ENCODE measurements at places on chromosomes 4 and X.

DNA sequence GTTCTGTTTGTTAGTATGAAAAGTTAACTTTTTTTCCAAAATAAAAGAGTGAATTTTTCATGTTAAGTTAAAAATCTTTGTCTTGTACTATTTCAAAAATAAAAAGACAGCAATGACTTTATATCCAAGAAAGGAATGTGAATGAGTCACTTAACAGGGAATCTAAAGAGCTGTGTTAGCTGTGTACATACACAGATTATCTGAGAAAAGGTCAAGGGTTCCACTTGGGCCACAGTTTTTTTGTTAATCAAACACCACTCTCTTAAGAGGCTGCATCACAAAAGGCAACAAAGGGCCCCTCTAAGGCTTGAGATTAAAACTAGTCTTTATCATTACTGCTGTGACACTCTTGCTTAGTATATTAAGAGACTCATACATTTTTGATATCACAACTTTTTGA is 82.1 kb downstream of the FIP1L1 start:
- DNase-seq, result no peak

DNA sequence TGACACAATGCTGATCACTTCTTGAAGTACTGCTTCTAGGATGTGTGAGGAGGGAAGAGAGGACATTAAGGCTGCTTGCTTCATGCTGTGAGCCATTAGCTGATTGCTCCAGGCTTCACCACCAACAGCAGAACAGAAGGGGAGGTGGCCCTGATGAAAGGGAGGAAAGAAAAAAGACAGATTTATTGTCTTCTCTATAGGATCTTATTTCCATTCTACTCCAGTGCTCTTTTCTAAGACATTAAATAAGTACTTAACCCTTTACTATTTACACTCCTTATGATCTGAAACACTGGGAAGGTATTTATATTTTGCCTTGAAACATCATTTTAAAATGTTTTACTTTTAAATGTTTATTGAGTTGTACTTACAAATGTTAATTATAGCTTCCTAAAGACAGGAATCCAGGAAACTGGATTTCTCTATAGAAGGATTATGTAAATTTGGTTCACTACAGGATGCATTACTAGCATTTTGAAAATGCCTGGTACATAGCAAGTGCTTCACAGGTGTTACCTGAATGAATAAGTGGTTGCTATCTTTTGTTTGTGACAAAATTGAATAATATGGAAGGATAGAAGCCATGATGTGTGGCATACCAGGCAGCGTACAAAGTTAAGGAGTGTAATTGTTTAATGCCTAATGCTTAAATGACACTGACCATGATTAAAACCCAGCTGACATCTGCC is 680.9 kb upstream of the ATOH1 start:
- DNase-seq, result no peak

DNA sequence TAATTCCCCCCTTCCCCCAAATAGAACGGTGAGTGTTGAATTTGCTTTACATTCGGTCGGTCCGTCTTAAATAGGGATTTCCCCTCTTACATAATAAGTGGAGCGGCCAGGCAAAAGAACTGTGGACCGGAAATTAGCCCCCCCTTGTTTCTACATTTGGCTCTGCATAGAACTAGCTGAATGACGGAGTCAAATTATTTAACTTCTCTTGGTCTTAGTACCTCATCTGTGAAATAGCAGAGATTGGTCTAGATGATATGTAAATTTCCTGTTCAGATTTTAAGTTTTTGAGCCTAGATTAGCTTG is 1.3 kb downstream of the SPATA18 start:
- DNase-seq, result no peak

- no peak for DNase-seq
Observed at GRCh38 chr4:86261636-86262035, 98.2 kb downstream of the MAPK10 start.

DNA sequence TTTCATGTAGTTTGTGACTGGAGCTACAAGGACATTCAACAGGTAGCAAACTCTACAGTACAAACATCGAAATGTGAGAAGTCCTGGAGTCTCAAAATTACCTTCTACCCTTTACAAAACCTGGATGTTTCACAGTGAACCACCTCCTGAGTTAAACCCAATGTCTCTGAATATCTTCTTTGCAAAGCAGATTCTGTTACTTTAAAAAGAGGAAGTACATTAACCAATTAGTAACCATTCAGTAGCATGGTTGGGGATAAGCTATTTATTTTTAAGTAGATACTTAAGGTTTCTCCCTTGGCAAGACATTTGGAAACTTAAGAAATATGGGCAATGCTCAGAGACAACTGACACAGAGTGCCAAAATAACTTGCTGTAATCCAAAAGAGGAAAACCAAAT is 371.9 kb upstream of the NWD2 start:
- no peak for DNase-seq

DNA sequence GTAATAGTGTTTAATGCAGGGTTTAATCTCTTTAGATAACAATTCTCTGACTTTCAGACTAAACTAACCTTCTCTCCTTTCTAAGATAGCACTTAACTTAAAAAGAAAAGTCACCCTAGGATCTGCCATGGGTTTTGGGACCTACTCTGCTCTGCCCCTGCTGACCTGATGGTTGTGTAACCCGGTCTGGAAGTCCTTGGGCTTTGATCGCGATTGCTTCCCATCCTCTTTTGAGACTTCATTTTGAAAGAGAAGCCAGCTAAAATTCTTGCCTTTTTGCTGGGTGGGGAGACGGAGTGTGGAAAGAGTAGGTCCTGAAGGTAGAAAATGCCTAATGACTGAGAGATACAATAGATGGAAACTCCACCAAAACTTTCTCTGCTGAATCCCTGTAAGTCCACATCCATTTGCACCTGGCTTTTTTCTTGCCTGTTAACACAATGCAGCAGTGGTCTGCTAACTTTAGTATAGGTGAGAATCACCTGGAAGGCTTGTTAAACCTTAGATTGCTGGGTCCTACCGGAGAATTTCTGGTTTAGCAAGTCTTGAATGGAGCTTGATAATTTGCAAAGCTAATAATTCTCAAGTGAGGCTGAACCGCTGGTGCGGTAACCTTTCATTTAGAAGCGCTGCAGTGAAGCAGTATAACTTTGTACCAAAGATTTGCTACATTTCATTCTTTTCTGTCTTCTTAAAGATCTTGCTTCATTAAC is 45.6 kb upstream of the CCSER1 start:
- DNase-seq, result no peak

- DNase-seq, result no peak
Observed at GRCh38 chr4:48361012-48361400, 19.7 kb downstream of the SLAIN2 start.

DNA sequence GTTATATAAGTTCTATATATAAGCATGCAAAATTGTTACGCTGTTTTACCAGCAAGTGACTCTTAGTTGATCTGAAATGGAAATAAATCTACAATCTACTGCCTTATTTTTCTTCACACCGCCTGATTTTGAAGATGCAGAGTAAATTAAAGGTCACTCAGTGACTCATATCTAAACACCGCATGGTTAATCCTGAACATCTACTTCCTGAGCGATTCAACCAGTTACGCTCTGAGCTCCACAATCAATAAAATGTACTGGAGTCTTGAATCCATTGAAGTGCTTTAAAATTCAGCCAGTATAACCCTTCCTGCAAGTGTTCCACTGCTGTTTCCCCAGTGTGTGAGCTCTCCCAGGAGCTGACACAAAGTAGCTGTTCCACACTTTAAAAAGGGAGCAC is 192.8 kb downstream of the SLC7A11 start:
- no peak for DNase-seq

DNA sequence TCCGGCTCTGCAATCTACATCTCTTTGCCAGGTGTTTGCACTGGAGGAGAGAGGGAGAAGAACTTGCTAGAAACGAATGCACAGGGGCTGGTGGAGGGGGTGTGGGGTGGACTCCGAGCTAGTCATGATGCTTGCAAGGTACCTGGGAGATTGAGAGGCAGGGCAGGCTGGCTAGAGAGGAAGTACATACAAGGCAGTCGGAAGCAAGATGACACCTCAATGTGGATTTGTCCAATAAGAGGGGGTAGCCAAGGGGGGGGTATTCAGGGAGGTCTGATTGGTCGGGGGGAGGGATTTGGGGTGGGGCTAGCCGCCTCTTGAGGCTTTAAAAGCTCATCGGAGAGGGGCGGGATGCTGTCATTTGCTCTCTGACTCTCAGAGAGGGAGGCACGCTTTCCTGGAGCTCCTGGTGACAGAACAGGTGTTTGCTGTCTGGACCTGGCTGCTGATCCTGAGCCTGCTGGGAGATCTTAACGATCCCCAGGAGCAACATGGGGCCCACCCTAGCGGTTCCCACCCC is at the start of gene GPR50:
GPR50 (plus strand) TSS at position 354 of the 520 bp plus-strand sequence; CDS start at position 492, 138 bp downstream.
- no peak for DNase-seq

DNA sequence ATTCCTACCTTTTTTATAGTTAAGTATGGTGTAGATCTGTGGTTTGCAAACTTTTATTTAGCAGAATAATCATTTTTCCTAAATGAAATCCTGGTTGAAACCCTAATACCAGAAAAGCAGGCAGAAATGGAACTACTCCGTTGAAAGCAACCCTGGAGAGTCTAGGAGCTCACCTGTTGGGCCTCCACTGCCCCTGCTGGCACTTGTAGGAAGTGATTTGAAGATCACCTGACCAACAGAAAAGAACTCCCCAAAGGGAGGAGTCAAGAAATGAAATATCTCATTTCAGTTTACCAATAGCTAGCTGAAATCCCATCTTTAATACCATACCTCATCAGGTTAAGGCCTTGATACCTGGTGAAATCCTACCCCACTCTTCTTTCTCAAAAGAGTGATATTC is 277.1 kb downstream of the KLHL13 start:
- DNase-seq, result no peak

GRCh38 chrX:153327561-153327960 is 6.0 kb upstream of the PNMA6F start:
- DNase-seq, result no peak

GRCh38 chrX:34813618-34814017 is 129.0 kb upstream of the FAM47B start:
- DNase-seq, result no peak

- DNase-seq, result no peak
Observed at GRCh38 chrX:155613927-155614559, 1.3 kb upstream of the TMLHE start.

DNA sequence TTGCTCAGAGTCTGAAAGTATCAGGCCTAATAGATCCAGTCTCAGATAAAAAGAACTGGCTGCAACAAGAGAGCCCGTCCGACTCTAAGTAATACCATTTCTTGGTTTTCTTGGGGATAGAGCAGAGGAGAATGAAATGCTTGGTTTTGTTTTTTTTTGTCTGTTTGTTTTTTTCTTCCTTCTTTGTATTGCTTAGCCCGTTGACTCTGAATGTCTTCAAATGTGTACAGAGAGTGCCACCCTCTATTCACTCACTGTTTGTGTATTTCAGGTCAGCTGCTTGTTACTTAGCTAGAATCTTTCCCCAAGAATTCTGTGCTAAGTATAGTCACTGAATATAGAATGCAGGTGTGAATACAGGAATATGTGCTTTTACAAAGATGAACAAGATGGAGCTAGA is 5.7 kb upstream of the TMEM156 start:
- no peak for DNase-seq

- DNase-seq, result no peak
Observed at GRCh38 chrX:42135583-42136228, 212.4 kb upstream of the CASK start.

All from amygdala (tissue), 56 donors.